Activated CD4-positive, alpha-beta T cell treated with anti-CD3 and anti-CD28 coated beads, Interleukin-2, amount 10 ng/mL, durations not matched to agents 7 days and 5 days (primary cell): ENCODE measurements at places on chromosomes 7 and 10.

GRCh38 chr7:82810558-82811259 lies 352.0 kb downstream of the PCLO start:
- DNase-seq, result no peak

GRCh38 chr10:125783957-125784356 lies 8.3 kb upstream of the MMP21 start:
- DNase-seq, result no peak

GRCh38 chr7:100801833-100802568 lies 25.3 kb downstream of the EPHB4 start:
- no peak for DNase-seq

DNA sequence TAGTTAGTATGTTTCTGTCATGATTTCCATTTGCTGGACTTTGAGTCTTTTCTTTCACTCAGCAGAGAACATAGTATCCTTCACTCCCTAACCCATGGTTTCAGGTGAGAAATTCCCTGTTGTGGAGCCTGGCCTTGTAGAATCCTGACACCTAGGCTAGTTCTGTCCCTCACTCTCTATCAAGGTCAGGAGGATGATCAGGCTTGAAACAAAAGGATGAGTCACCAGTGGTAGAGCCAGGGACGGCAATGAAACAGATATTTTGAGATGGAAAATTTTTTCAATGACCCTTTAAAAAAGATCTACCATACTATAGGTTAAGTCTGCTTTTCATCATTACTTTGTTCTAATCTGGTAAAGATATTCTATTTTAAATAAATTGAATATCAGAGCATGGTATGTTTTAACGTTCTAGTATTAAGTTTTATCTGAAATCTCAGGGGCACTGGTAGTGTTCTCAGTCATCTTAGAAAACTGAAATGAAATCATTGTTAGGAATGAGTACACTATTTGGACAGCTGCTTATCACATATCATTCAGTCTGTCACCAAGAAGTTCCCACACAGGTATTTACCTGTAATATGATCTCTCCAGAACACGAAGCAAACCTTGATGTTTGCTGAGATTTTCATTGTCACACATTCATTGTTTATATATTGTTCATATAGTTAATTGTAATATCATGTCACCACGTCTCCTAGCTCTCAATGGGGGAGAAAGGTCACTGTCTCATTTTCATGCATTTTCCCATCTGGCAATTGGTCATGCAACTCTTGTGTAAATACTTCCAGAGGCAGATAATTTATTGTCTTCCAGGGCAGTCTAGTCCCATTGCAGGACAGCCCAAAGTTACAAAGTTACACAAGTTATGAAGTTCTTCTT lies 299.9 kb upstream of the LRRTM3 start:
- DNase-seq, result no peak

GRCh38 chr10:133110133-133110532 lies 22.4 kb downstream of the ADGRA1 start:
- DNase-seq, result no peak

DNA sequence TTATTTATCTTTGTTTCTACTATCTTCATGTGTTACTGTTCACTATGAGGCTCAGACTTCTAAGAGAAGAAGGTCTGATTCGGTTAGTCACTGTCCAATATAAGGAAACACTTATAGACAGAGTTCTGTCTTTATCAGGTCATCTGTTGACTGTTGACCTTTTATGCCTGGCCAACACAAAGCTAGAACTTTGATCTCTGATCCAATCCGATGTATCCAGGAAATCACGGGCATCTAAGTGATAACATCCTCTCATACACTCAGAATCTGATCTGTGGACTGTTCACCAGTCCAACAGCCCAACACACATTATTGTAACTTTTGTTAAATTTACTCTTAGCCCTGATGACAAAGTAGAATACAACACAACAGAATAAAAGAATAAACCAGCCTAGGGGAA lies 114.6 kb downstream of the SRI start:
- no peak for DNase-seq

GRCh38 chr10:112507988-112508387 lies 61.0 kb downstream of the VTI1A start:
- no peak for DNase-seq
